ENCODE measurements at places on chromosomes 4 and X.

GRCh38 chr4:151099976-151100417 is 569 bp downstream of the RPS3A start:
- DNase-seq = no peak

GRCh38 chr4:23973308-23973855 is 83.5 kb upstream of the PPARGC1A start:
- DNase-seq = no peak

DNA sequence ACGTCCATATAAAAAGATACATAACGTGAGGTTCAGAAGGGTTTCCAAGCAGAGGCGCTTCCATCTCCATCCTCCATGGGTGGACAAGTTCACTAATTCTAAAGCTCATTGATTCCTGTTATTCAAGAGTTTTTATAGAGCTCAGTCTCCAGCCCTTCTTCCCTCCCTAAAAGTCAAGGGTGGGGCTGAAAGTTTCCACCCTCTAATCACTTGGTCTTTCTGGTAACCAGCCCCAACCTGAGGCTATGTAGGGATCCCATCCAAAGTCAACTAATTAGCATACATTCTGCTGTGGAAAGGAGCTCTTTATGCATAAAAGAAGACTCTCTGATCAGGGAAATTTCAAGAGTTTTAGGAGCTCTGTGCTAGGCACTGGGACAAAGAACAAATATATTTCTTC is 46.9 kb upstream of the VEGFC start:
- no peak for DNase-seq

GRCh38 chrX:44784241-44784640 is 59.6 kb upstream of the DUSP21 start:
- DNase-seq = no peak

- no peak for DNase-seq
These were observed 130.9 kb upstream of the CASK start for GRCh38 chrX:42054256-42054655.

DNA sequence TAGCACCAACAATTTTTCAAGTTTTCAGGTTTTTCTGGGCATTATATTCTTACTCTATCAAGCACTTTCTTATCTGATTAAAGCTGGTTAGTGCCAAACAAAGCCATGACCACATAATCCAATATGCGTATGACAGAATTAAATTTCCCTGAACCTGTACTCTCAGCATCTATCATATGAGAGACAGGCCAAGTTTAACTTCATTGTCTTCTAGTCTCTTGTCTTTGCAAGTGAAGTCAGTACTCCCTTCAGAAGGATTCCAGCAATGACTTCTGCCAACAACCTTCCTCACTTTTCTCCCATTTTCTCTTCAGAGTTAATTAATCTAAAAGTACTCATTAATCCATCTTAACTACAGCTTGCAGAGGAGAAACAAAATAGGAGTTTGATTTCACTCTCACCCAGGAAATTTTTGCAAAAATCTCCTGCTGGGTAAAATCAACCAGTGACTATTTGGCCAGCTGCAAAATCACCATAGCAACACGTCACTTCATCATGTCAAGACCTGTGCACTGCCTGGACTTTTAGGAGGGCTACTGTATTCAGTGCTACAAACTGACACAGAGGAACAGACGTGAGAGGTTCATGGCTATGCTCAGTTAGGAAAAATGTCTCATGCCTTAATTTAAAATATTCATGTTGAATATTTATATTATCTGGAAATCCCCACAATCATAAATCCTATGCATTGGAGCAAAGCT is 208.4 kb downstream of the ANTXR2 start:
- DNase-seq = no peak

DNA sequence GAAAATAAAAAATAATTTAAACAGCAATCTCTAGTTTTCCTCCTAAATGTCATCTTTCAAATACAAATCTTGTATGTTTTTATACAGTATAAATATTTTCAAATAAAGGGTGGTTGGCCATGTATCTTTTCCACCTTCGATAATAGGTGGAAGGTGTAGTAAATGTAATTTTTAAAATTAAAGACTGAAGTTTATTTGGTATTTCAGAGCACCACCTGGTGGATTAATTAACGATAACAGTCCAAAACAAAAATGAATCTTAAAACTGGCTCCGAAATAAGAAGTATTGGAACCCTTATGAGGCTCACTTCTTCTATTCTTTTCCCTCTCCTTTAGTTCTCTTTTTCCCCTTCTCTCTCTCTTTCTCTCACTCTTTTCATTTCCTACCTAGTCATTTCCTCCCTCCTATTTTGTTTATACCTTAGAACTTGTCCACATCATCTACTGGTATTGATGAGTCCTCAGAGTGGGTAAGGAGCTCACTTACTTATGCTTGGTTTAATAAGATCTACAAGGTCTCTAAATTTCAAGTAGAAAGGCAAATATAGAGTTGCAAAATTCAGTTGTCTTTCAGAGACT is 82.9 kb upstream of the EXOC1L start:
- DNase-seq = no peak

- peak; percentile 29 for DNase-seq
These were observed 9.6 kb downstream of the CC2D2A start for GRCh38 chr4:15479089-15479912.

DNA sequence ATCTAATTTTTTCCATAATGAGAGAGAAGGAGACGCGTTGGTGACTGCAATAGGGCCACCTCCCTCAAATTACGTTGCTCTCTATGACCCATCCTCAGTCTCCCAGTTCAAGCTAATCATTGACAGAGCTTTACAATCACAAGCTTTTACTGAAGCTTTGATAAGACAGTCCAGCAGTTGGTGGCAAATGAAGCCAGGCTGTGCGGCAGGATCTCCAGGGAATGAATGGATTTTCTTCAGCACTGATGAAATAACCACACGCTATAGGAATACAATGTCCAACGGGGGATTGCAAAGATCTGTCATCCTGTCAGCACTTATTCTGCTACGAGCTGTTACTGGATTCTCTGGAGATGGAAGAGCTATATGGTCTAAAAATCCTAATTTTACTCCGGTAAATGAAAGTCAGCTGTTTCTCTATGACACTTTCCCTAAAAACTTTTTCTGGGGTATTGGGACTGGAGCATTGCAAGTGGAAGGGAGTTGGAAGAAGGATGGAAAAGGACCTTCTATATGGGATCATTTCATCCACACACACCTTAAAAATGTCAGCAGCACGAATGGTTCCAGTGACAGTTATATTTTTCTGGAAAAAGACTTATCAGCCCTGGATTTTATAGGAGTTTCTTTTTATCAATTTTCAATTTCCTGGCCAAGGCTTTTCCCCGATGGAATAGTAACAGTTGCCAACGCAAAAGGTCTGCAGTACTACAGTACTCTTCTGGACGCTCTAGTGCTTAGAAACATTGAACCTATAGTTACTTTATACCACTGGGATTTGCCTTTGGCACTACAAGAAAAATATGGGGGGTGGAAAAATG is at the start of gene KLB:
Gene KLB, plus strand, starts transcription at position 168 of the 821 bp plus-strand sequence. Its CDS starts 20 bp downstream, at position 188.
- DNase-seq = no peak

GRCh38 chr4:158858410-158859199 is 89.8 kb downstream of the FNIP2 start:
- no peak for DNase-seq

DNA sequence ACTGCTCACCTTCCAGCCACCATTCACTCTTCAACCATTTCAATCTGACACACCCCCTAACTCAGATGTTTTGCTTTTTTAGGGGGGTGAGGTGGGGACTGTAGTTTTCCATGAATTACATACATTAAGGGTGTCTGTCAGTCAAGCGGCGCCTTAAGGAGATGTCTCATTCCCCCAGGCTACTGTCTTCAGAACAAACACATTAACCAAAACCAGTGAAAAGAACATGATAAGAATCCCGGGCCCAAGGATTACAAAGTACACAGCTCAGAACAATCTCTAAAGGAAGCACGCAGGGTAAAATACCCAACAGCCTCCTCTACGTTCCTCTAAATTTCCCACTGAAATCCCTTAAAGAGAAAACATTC is 62.5 kb upstream of the IRF2 start:
- DNase-seq = no peak

DNA sequence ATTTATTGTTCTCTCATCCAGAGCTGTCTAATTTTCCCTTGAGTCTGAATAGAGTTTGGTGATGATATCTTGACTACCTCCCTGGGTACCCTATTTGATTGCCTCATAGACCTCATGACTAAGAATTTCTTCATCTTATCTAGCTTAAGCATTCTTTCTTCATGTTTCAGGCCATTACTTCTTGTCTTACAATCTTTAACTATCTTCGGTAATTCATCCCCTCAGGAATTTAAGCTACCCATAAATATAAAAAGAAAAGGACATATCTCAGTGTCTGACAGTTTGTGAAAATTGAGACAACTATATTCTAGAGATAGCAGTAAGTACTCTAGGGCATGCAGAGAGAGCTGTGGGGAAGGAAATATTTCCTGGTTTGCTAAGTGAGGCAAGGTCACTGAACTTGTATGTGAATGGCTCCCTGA is 466.1 kb upstream of the GRID2 start:
- DNase-seq = no peak

DNA sequence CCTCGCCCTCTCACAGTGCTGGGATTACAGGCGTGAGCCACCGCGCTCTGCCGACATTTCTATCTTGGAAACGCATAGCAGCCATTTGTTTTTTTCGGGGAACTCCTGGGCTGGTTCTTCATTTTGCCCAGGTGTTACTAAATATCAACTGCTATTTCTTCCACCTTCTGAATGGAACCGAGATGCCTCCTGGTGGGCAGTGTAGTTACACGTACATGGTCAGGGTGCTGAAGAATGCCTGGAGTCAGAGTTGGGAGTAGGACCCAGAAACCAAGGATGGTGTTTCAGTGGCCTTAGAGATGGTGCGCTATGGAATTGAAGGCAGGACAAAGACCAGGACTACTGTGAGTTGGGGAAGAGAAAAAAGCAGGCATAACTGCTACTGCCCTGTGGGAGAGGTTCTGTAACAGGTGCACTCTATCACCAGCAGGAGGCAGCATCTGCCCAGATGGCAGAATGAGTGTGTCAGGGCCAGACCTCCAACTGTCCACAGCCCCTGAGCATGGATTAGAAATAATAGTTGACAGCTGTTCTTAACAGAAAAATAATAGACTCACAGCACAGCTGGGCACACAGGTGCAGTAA is 81.7 kb downstream of the ZC4H2 start:
- DNase-seq = peak; percentile 9

GRCh38 chr4:12957108-12957507 is 527.0 kb downstream of the RAB28 start:
- DNase-seq = no peak

DNA sequence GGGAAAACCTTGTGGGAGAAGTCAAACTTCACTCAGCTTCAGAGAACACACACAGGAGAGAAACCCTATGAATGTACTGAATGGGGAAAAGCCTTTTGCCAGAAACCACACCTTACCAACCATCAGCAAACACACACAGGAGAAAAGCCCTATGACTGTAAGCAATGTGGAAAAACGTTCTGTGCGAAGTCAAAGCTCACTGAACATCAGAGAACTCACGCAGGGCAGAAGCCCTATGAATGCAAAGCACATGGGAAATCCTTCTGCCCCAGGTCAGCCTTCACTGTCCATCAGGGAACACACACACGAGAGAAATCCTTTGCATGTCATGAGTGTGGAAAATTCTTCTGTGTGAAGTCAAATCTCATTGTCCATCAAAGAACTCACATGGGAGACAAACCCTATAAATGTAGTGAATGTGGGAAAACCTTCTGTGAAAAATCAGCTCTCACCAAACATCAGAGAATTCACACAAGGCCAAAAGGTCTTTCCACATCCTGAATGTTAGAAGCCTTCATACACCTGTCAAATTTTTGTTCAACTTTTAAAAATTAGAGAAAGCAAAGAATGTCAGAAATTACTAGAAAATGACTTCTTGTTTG is 199.4 kb downstream of the SMIM20 start:
- DNase-seq = no peak

GRCh38 chr4:8125526-8126056 is 33.0 kb downstream of the ABLIM2 start:
- no peak for DNase-seq

DNA sequence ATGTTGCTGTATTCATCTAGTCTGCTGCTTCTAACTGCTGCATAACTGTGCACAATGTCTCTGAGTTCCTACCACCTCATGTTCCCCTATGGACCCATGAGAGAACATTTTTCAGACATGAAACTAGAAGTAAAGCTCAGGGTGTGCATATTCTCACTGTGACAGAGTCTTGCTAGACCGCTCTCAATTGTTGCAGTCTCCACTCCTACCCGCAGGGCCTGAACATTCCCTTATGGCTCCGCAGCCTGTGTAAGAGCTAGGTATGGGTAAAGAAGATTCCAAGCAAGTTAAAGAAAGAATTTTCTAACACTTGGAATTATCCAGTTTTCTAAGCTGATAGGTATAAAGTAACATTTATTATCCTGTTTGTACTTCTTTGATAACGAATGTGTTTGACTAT is 5.4 kb downstream of the OCIAD2 start:
- DNase-seq = no peak

DNA sequence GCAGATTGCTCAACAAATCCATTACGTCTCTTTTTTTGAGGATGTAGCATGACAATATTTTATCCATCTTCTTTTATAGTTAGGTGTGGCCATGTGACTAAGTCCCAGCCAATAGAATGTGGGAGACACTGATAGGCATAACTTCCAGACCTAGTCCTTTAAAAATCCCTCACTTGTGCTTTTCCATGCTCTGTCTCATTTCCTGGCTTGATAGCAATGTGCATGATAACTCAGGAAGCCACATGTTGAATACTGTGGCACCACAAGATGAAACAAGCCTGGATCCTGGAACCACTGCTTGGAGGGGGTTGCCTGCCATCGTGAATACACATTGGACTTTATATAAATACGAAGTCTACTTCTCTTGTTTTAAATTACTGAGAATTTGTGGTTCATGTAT is 184.0 kb upstream of the NEIL3 start:
- no peak for DNase-seq

DNA sequence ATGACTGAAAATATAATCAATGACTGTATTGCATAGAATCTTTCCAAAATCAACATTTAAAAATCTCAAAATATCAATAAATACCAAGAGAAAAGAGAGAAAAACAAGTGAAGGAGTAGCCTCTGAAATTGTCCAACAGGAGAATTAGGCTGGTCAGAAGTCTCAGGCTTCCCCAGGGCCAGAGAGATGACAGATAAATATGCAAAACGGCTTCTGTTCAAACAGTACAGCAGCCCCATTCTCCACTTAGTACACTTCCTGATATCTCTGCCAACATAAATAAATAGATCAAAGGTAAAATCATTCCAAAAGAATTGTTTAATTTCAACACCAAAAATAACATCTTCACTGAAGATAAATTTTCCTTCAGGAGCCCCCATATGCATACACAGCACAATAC is 204.7 kb upstream of the GABRA2 start:
- no peak for DNase-seq

All from GDM1 (cell line).